ENCODE measurements at places on chromosomes 11 and 22.
A peak's percentile ranks its signal among the peaks of the same experiment; 100 is the strongest.

GRCh38 chr11:64813826-64814225 is 3.5 kb upstream of the MEN1 start:
- DNase-seq, result no peak

DNA sequence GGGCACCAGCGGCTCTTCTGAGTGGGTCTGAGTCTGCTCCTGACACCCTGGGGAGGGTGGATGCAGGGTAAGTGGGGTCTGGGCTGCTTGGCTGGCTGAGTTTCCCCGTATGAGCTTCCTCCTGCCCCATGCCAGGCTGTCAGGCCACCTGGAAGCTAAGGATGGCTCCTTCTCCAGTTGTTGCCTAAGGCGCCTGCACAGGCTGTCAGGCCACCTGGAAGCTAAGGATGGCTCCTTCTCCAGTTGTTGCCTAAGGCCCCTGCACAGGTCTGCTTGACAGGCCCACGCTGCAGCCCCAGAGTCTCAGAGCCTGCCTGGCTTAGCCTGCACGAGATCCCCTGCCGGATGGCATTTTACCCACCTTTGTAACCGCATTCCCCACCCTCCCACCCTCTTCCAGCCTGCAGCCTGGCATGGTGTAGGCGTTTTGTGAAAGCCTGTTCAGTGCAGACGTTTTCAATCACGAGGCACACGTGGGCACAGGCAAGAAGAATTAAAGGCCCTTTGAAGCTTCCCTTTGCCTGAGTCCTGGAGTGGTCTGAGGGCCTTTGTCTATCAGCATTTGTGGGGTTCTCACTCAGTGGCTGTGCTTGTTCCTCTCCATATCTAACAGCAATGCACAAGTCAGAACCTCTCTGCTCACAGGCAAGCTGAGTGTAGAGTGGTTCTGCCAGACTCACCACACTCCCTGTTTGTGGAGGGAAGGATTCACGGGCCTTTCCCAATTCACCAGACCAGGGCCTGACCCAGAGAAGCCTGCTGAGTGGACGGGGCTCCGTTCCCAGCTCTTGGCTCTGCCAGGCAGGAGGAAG is 40.2 kb upstream of the B3GAT1 start:
- no peak for DNase-seq

GRCh38 chr11:35354644-35355043 is 64.7 kb downstream of the SLC1A2 start:
- DNase-seq, result no peak

- DNase-seq, result peak; percentile 33
These were observed 19.1 kb upstream of the OOSP1 start for GRCh38 chr11:59918987-59919589.

GRCh38 chr11:33064866-33065265 is 25.5 kb downstream of the TCP11L1 start:
- DNase-seq, result no peak

DNA sequence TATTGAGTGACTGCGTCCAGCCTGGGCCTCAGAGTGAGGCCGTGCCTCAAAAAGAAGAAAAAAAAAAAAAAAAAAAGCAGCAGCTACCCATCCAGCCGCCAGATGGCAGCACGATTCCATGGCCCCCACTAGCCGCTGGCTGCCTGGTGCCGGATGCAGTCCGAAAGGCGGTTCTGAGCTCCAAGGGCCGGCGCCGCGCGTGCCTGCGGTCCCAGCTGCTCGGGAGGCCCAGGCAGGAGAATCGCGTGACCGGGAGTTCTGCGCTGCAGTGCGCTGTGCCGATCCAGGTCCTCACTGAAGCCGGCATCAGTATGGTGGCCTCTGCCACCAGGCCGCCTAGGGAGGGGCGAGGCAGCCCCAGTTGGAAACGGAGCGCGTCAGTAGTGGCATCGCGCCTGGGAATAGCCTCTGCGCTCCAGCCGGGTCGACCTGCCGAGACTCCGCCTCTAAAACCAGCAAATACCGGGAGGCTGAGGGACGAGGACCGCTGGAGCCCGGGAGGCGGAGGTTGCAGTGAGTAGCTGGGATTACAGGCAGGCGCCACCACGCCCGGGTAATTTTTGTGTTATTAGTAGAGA is 19.3 kb downstream of the SCARF2 start:
- peak; percentile 77 for DNase-seq

GRCh38 chr11:55503449-55503848 is 50.8 kb upstream of the OR4C15 start:
- DNase-seq, result no peak

GRCh38 chr11:114155116-114155515 is 95.6 kb downstream of the ZBTB16 start:
- no peak for DNase-seq

DNA sequence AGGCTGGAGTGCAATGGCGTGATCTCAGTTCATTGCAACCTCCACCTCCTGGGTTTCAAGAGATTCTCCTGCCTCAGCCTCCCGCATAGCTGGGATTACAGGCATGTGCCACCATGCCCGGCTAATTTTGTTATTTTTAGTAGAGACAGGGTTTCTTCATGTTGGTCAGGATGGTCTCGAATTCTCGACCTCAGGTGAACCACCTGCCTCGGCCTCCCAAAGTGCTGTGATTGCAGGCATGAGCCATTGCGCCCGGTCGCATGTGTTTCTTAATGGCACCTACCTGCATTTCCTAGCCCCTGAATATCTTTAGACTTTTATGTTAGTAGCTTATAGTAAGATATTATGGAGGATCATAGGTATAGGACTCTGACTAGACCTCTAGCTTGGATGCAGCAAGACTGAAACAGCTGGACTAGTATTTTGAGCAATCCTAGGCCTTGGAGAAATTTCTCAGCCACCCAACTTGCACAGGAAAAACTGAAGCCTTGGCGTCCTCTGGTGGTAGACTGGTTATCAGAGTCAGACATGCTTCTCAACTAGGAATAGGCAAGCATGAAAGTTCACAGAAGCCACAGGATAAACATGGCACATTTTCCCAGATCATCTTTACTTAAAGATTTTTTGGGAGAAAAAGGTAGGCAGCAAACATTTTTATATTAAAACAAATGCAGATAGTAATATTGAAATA is 22.7 kb upstream of the C1QTNF4 start:
- DNase-seq, result peak; percentile 39

- DNase-seq, result no peak
These were observed 9.2 kb downstream of the OR8B4 start for GRCh38 chr11:124415356-124415923.

- no peak for DNase-seq
These were observed 126.6 kb downstream of the BCR start for GRCh38 chr22:23306926-23307325.

DNA sequence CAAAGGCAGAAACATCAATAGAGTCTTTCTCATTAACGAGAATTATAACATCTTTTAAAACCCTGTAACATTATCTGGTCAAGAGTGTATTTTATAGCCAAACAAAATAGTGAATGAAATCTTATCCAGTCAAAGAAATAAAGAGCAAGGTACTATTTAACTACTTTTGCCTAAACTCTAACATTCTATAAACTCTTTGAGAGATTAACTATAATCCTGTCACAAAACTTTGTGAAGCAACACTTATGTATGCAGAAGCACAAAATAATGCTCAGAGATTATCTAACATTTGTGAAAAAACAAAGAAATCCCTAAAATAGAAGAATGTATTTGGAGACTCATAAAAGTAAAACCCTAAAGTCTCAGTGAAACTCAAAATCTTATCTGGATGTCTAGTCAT is 124.4 kb upstream of the LUZP2 start:
- DNase-seq, result no peak

DNA sequence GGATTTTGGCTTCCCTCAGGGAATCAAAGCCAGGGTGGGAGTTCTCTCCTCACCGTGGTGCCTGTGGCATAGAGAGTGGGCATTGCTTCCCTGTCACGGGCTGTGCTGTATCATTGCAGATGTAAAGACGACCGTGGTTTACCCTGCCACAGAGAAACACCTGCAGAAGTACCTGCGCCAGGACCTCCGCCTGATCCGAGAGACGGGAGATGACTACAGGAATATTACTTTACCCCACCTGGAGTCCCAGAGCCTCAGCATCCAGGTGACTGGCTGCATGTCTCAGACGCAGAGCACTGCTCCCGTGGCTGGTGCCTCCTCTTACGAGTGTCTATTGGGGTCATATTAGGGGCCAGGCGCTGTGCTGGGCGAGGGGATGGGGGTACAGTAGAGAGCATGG is 24.2 kb upstream of the ST3GAL4 start:
- DNase-seq, result no peak

Measured in activated CD4-positive, alpha-beta memory T cell treated with anti-CD3 and anti-CD28 coated beads for 36 hours (primary cell).